ENCODE measurements at places on chromosomes 4 and X. TPM values are rescaled to one million over a fixed set of nuclear protein-coding genes. Genes with fewer than 3 reads are reported as not detected.

Gene MAOB
- 1.1 TPM for total RNA-seq

Gene PNMA5
- total RNA-seq, result not detected

Gene CSAG1
- total RNA-seq, result not detected

Gene TACR3
- not detected for total RNA-seq
